Stimulated activated CD8-positive, alpha-beta memory T cell treated with anti-CD3 and anti-CD28 coated beads, Interleukin-15, amount 100 ng/mL, for 4 hours (primary cell): ENCODE measurements at places on chromosomes 7 and 10.

DNA sequence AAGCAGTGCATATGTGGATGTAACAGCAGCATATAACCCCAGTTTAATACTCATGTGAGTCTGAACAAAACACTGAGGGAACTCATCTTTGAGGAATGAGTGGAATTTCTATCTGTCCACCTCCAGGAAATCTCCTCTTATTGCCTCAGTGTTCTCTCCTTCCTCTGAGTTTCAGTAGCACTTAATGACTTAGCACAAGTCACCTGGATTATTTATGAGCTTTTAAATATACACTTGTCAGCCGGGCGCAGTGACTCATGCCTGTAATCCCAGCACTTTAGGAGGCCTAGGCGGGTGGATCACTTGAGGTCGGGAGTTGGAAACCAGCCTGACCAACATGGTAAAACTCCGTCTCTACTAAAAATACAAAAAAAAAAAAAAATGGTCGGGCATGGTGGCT, 4.3 kb downstream of the LRRC20 start:
- no peak for DNase-seq

- DNase-seq, result no peak
Observed at GRCh38 chr7:108492742-108493141, 33.2 kb downstream of the PNPLA8 start.

DNA sequence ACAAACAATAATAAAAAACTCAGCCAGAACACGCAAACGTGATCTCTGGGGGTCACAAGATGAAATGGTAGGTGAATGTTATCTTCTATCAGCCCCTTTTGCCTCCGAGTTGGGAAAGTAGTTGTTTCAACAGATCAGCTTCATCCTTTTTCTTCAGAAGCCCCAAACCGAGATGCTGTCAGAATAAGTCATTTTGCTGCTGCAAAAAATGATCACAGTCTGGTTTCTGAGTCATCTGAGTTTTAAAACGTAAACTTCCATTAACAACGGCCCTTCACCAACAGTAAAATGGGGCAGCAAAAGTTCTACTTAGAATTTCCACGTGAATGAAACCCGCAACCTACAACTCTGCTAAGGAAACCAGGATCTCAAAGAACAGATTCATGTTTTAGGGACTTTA, 44.9 kb downstream of the JCAD start:
- no peak for DNase-seq

- DNase-seq, result no peak
Observed at GRCh38 chr10:130171196-130171595, 35.0 kb downstream of the GLRX3 start.

DNA sequence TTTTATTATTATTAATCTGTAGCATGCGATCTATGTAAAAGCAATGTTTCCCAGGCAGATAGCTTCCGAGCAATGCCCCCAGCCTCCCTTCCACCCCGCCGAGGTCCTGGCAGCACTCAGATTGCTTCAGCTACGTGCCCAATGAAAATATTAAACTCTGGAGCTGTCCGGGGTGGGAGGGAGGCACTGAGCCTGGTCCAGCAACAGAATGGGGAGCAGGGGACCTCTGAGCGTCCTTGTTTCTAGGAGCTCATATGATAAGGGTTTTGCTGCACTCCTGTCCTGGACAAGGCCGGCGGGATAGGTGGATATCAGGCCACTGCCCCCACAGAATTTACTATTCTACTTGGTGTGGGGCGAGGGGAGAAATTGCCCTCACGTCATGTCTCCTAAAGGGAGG, 44.5 kb upstream of the CDK1 start:
- no peak for DNase-seq

DNA sequence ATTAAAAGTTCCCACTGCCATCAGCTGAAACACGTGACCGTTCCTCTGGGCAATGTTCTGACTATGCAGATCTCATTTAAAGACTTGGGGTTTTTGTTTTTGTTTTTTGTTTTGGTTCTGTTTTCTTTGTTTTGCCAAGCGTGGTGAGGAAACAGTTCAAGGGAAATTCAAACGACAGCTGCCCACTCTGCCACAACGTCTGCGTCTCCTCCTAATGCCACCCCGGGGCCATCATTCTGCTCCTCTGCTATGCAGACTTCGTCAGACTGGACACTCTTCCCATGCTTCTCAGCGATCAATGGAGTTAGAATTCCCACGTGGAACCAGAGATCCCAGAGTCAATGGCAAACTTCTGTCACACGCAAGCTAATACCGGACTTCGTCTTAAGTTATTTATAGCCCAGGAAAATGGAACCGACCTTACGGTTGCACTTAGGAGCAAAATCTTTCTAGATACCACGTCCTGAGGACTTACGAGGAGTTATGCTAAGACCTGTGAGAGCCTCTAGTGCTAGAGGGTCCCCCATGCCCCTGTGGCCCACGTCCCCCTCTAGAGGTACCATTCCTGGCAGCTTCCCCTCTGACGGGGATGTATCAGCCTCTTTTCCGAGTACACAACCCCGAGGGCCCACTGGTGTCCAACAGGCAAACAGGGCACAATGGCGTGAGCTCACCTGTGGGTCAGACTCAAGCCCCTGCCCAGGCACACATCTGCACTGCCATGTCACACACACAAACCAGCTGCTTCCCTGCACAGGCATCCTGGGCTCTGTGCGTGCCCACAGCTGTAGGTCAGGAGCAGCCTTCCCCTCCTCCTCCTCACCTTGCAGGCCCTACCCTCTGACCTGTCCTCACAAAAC, 24.4 kb downstream of the EBF3 start:
- no peak for DNase-seq

GRCh38 chr7:106874076-106874475, 9.0 kb downstream of the PIK3CG start:
- no peak for DNase-seq

- no peak for DNase-seq
Observed at GRCh38 chr7:19963695-19964094, 190.3 kb upstream of the TMEM196 start.

DNA sequence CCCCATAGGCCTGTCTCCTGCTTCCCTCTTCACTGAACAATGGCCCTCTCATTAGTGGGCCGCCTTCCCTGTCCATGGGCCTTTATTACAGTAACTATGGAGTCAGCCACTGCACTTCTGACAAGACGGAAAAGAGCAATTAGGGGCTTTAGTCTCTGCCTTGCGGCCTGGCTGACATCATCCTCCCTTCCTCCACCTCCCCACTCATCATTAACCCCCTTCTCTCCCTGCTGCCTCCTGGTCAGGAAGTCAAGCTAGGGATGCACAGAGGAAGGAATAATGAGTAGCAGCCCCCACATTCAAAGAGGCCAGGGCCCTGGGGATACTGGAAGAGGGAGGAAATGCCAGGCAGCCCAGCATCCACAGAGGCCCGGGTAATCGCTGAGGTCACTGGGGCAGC, 101.6 kb upstream of the PLXNA4 start:
- DNase-seq, result no peak

DNA sequence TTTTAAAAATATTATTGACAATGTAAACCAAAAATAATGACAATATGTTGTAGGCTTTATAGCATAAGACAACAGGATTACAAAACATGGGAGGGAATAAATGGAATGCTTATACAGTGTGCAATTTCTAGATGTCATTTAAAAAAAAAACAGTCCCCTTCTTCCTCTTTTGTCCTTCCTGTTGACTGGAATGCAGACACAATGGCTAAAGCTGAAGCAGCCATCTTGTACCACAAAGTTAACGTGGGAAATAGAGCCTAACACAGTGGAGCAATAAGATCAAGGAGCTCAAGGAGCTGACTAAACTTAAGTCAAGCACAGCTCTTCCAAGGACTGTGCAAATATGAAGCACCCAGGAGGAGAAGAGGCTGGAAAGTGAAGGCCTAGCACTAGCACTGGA, 208.1 kb downstream of the ARHGAP12 start:
- no peak for DNase-seq

- DNase-seq, result no peak
Observed at GRCh38 chr10:37489658-37490003, 364.2 kb downstream of the ANKRD30A start.

GRCh38 chr7:52413051-52413450, 622.4 kb upstream of the POM121L12 start:
- no peak for DNase-seq

DNA sequence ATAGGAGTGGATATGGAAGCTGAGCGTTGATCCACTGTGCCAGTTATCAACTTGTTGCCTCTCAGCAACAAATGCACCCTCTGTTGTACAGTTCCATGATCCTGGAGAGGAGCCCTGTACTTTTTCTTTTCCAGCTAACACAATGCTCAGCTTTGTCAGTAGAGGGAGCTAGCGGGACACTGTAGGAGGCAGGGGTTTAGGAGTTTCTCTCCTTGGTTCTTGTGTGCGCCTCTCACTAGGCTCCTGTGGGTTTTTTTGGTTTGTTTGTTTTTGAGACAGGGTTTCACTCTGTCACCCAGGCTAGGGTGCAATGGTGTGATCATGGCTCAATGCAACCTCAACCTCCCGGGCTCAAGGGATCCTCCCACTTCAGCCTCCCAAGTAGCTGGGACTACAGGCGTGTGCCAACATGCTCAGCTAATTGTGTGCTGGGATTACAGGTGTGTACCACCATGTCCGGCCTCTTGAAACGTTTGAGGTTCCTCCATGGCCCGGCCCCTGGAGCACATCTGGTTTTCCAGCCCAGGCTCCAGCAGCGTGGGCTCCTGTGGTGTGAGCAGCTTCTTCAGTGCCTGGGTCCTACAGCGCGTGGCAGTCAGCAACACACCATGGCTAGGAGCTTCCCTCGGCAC, 12.0 kb upstream of the MARVELD1 start:
- no peak for DNase-seq

GRCh38 chr10:128306966-128307365, 180.7 kb upstream of the MKI67 start:
- no peak for DNase-seq

DNA sequence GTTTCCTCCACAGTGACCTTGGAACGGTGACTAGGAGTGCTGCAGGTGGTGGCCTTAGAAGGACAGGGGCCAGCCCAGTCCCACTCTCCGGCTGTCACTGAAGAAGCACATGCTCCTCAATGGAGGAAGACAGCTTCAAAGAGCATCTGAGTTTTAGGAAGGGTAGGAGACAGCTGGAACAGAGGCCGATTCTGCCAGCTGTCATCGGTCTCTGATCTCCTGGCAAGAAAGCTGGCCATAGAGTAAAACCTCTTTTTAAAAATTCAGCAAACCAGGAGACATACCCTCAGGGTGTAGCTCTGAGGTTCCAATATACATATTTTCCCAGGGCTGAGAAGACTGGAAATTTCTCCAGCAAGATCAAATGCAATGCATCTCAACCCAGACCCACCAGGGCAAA, 55.9 kb downstream of the KCNMA1 start:
- DNase-seq, result no peak

DNA sequence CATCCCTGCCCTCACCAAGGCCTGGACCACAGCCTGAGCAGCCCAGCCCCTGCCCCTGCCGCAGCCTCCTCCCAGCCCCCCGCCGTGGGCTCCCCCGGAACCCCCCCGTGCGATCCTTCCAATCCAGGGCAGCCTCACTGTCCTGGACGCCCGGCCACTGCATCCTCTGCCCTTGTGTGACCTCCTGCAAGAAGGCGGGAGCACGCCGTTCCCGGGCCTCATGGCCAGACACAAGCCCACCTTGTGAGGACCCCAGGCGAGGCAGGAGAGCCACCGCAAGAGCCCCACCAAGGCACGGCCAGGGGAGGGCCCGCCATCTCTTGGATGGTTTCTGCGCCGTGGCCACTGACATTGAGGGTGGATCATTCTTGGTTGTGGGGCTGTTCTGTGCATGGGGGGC, 7.8 kb upstream of the LFNG start:
- no peak for DNase-seq

GRCh38 chr10:102396730-102397151, 1.2 kb downstream of the NFKB2 start:
- no peak for DNase-seq

DNA sequence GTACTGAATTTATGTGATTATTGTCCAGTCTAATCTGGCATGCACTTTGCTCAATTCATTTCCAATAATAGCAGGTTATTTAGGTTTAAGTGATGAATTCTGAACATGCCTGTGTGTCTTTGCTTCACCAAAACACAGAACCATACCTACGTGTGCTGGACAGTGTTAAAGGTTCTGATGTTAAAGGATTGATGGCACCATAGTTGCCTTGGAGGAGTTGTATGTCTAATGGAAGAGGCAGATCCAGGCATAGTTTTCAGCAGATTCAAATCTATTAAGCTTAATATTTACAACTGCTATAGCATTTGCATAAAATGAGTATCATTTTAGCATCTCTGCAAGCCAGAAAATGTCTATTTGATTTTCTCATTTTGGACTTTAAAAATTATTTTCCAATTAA, 28.0 kb upstream of the UMAD1 start:
- DNase-seq, result no peak

- DNase-seq, result no peak
Observed at GRCh38 chr10:48945441-48946130, 5.9 kb upstream of the LRRC18 start.

DNA sequence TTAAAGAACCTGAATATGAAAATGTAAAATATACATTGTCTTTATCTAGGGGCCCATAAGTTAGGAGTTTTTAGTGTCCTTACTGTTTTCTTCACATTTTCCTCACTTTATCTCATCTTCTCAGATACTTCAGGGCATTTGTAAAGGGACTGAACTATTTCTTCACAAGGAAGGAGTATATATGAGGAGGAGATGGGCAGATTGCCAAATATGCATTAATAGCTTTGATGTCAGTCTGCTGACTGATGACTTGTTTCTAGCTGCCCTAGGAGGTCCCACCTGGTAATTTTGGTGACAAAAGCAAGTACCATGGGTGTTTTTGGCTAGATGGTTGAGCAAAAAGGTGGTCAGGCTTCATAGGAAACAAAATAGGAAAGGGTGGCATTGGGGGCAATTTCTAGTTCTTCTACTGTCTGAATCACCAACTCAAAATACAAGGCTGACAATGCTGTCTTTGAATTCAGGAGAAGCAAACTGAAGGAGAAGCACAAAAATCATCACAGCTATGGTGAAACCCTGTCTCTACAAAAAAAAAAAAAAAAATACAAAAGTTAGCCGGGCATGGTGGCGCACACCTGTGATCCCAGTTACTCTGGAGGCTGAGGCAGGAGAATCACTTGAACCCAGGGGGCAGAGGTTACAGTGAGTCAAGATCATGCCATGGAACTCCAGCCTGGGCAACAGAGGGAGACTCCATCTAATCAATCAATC, 10.4 kb upstream of the STRIP2 start:
- DNase-seq, result no peak

DNA sequence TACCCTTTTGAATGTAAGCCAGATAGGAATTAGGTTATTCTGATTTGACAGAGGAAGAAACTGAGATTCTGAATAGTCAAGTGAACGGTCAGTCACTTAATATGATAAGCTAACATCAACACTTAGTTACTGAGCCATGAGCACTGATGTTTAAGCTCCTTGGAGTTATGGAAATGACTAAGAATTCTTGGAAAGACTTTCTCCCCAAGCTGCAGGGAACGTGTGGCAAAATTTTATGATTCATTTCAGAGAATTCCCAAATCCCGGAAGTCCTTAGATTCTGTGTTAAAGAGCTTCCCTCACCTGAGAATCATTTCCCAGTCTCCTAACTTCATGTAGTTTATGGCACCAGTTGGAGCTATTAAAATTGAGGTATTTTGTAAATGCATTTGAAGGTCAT, 330.9 kb downstream of the XPNPEP1 start:
- no peak for DNase-seq

- no peak for DNase-seq
Observed at GRCh38 chr10:132535065-132535651, 2.4 kb upstream of the INPP5A start.
